Breast epithelium (tissue), 4 donors: ENCODE measurements at places on chromosomes 1 and 21. TPM values are rescaled to one million over a fixed set of nuclear protein-coding genes. Genes with fewer than 3 reads are reported as not detected.

DNA sequence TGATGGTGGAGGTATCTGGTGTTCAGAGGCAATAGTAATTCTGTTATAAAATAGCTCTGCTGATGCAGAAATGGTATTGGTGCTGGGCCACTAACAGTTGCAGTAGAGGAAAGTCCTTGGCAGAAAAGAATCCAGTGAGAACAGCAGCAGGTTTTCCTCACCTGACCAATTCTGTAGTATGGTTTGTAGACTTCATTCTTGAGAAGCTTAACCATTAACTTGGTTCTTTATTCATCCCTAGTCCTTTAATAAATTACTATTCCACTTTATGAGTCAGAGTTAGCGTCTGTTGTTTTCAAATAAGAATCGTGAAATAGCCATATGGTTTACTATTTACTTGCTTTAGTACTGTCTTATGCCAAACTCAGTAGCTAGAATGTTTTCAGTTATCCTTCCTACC is 128.5 kb upstream of the SERTAD4 start:
- H3K4me1 ChIP-seq: no peaks in the 10 kb centered on the region
- no peak overlapping the region for H3K27ac ChIP-seq
- no peak for DNase-seq
- H3K36me3 ChIP-seq: no peaks in the 10 kb centered on the region
- no peak overlapping the region for H3K4me3 ChIP-seq
- no peaks in the 10 kb centered on the region for H3K27me3 ChIP-seq

- H3K36me3 ChIP-seq: peaks cover 9% of the 10 kb centered on the region
- no peaks in the 10 kb centered on the region for H3K4me1 ChIP-seq
- no peaks in the 10 kb centered on the region for H3K27me3 ChIP-seq
- no peak overlapping the region for H3K4me3 ChIP-seq
Measured at GRCh38 chr1:3828391-3828790, 28.6 kb downstream of the CEP104 start.

DNA sequence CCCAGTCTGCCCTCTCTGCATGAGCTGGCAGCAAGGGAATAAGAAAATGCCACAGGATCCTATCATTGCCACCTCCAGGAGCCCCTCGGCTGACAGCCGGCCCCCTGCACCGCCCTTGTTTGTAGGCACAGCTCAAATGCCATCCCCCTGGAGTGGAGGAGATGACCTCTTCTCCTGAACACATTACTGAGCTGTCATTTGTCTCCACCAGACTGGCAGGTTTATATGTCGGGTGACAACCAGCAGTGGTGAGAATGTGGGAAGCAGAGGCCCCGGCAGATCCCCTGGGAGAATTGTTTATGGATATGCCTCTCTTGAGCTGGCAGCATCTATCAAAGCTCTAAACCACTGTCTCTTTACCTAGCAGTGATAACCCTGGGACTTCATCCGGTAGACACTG is 135.4 kb upstream of the FMN2 start:
- no peaks in the 10 kb centered on the region for H3K4me1 ChIP-seq
- DNase-seq: no peak
- H3K36me3 ChIP-seq: no peaks in the 10 kb centered on the region
- H3K27ac ChIP-seq: no peak overlapping the region
- no peaks in the 10 kb centered on the region for H3K27me3 ChIP-seq

DNA sequence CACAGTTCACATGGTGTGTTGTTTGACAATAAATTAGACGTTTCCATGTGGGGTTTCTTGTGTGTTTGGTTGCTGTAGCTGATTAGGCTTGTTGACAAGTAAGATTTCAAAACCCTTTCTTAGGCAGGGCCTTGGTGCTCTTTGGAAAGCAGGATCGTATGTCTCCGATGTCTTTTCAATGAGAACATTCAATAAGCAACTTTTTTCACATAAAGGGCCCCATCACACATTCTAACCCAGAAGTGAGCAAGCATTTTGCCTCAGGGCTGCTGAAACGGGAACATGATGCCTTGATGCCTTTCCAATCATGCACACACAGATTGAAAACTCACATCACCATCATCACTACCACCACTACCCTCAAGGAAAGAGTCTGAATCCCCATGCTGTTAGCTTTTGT is 33.1 kb downstream of the LPAR3 start:
- H3K27ac ChIP-seq: no peak overlapping the region
- no peaks in the 10 kb centered on the region for H3K36me3 ChIP-seq
- H3K4me3 ChIP-seq: no peak overlapping the region
- H3K27me3 ChIP-seq: no peaks in the 10 kb centered on the region

DNA sequence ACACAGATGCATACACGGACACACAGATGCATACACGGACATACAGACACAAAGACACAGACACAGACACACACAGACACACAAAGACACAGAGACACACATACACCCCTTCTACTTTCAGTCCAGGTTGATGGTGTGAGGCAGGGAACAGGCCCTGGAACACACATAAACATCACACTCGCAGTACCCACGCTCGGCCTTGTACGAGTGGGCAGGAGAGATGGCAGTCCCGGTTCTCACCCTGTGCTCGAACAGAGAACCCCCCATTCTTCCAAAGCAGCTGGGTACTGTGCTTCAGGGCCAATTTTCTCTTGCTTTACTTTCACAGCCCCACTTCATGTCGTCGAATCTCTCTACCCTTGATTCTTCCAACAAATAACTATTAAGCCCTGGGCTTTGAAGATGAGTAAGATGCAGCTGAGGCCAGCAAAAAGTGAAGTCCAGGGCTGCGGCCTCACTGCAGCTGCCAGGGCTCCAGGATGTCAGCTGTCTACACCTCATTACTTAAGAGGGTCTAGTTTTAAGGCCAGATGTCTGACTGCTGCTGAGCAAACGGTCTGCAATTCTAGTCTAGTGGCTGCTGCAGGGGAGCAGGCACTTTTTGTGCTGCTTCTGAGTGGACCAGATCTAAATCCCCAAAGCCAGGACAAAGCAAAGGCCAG is 90.1 kb downstream of the PGBD5 start:
- no peak overlapping the region for H3K27ac ChIP-seq
- no peak overlapping the region for H3K4me3 ChIP-seq
- H3K4me1 ChIP-seq: no peaks in the 10 kb centered on the region
- H3K27me3 ChIP-seq: no peaks in the 10 kb centered on the region
- DNase-seq: no peak

DNA sequence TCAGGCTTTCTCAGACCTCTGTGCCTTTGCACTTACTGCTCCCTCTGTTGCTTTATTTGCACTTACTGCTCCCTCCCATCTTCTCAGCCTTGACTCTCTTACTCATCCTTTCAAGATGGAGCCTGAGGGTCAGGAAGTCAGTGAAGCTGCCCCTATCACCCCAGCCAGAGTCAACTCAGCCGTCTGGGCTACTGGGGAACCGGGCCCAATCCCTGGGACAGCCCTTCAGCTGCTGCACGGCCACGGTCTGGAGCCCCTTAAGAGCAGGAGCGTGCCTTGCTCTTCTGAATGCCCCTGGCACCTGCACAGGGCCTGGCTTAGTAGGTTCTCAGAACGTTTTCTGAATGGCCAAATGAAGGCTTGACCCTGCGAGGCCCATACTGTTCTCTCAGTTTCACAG is 244.4 kb downstream of the FOXD2 start:
- H3K4me3 ChIP-seq: no peak overlapping the region
- H3K4me1 ChIP-seq: no peaks in the 10 kb centered on the region
- no peak overlapping the region for H3K27ac ChIP-seq

- no peaks in the 10 kb centered on the region for H3K27me3 ChIP-seq
- DNase-seq: no peak
- H3K4me3 ChIP-seq: no peak overlapping the region
Measured at GRCh38 chr1:94025383-94026340, 95.3 kb downstream of the ABCA4 start.

DNA sequence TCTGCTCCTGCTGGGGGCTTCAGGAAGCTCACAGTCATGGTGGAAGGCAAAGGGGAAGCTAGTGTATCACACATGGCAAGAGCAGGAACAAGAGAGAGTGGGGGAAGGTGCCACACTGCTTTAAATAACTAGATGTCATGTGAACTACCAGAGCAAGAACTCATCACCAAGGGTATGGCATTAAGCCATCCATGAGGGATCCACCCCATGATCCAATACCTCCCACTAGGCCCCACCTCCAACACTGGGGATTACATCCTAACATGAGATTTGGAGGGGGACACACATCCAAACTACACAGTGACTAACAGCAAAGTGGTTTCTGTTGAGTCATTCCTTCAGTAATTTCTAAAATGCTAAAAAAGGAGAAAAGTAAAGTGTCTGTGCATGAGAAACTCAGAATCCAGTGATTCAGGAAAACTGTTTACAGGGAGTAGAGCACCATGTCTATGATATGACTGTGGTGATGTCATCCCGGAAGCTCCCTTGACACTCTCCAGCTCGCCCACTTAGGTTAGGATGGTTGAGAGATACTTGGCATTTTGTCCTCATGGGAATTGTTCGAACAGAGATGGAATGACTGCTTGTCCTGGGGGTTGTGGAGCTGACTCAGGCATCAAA is 50.3 kb downstream of the CHD1L start:
- H3K4me3 ChIP-seq: no peak overlapping the region
- no peaks in the 10 kb centered on the region for H3K27me3 ChIP-seq
- no peak overlapping the region for H3K27ac ChIP-seq
- DNase-seq: no peak

DNA sequence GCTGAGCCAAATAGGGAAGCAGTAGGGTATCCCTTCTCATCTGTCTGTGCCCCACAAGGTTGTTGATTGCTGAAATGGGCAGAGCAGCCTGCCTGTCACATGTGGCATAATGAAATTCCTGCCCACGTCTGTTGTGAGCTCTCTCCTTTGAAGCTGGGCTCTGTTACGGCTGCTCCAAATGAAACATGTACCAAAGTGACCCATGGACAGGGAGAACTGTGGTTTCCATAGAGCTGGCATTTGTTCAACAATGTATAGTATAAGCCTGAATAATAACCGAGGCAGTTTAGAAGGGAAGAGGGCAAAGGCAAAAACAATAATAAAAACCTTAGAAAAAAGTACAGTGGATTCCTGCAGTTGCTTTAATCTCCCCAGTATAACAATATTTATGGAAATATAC is 149.7 kb downstream of the LYPLAL1 start:
- no peak for DNase-seq
- no peaks in the 10 kb centered on the region for H3K4me1 ChIP-seq
- H3K36me3 ChIP-seq: no peaks in the 10 kb centered on the region
- H3K27me3 ChIP-seq: no peaks in the 10 kb centered on the region
- no peak overlapping the region for H3K27ac ChIP-seq

GRCh38 chr21:42599486-42599885 is 53.9 kb upstream of the PDE9A start:
- H3K27me3 ChIP-seq: no peaks in the 10 kb centered on the region
- H3K4me1 ChIP-seq: no peaks in the 10 kb centered on the region
- H3K4me3 ChIP-seq: no peak overlapping the region
- no peak overlapping the region for H3K27ac ChIP-seq
- no peak for DNase-seq

DNA sequence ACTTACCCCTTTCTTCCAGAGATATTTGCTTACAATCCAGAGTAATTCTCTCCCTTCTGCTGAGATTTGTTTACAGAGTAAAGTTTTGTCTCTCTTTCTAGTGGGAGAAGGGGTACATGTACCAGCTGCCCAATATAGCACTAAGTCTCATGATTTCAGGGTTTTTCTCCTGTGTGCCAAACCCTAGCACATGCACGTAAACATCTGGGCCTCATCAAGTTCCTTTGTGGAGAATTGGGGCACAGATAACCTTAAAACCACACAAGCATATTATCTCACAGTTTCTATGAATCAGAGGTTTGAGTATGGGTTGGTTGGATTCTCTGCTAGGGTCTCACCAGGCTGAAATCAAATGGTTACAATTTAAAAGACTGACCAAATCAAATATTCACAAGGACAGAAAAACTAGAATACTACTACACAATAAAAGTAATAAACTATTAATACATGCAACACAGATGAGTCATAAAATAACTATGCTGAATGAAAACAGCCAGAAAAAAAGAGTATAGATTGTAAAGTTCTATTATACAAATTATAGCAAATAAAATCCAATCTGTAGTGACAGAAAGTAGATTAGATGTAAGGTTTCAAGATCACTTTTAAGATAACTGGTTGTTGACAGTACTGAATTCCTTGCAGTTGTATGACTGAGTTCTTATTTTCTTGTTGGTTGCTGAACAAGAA is 347.4 kb upstream of the PTBP2 start:
- no peaks in the 10 kb centered on the region for H3K36me3 ChIP-seq
- H3K4me1 ChIP-seq: no peaks in the 10 kb centered on the region
- no peaks in the 10 kb centered on the region for H3K27me3 ChIP-seq
- H3K27ac ChIP-seq: no peak overlapping the region

GRCh38 chr1:183517401-183517800 is 45.1 kb downstream of the SMG7 start:
- H3K4me1 ChIP-seq: no peaks in the 10 kb centered on the region
- no peak for DNase-seq
- H3K4me3 ChIP-seq: no peak overlapping the region

- H3K27ac ChIP-seq: no peak overlapping the region
- DNase-seq: no peak
- H3K4me1 ChIP-seq: no peaks in the 10 kb centered on the region
- H3K27me3 ChIP-seq: no peaks in the 10 kb centered on the region
- H3K36me3 ChIP-seq: no peaks in the 10 kb centered on the region
Measured at GRCh38 chr1:59605761-59606160, 209.0 kb upstream of the HOOK1 start.

GRCh38 chr21:25371841-25372425 is 235.3 kb downstream of the MRPL39 start:
- H3K36me3 ChIP-seq: no peaks in the 10 kb centered on the region
- H3K4me1 ChIP-seq: no peaks in the 10 kb centered on the region
- no peak overlapping the region for H3K27ac ChIP-seq
- no peaks in the 10 kb centered on the region for H3K27me3 ChIP-seq

DNA sequence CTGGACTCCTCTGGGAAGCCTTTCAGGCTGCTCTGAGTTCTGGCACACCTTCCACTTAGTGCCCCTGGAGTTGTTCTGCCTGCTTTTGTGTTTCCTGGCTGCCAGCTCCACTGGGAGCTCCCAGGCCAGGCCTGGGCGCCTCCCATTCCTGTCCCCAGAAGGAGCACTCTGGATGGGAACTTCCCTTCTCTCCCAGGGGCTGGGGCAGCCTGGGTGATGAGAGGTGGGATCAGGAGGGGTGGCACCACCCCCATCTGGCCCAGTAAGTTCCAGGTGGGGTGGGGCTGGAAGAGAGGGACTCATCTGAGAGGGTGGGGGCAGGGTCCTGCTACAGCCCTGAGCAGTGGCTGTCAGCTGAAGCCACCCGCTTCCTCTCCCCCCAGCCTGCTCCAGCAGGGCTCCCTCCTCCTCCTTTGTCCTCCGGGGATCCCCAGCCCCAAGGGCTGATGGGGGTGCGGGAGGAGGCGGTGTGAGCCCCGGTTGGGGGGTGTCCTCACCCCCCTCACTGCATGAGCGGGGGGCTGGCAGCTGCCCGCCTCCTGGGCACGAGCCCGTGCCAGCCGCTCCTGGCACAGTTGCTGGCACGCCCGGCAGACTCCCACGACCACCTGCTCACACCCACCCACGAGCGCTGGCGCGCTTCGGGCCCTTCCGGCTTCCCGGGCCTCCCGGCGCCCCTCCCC is 4.7 kb downstream of the FOXO6 start:
- H3K4me3 ChIP-seq: peak overlapping the region; percentile 32
- H3K27ac ChIP-seq: peak overlapping the region; percentile 92
- H3K36me3 ChIP-seq: no peaks in the 10 kb centered on the region
- DNase-seq: peak; percentile 62
- peaks cover 7% of the 10 kb centered on the region for H3K4me1 ChIP-seq

Gene MFAP2
- 10.8 TPM for total RNA-seq

Gene ZNF124
- 54.2 TPM for total RNA-seq

Gene ELAVL4
- not detected for total RNA-seq

Gene TMEM82
- not detected for total RNA-seq

Gene BRDT
- total RNA-seq: not detected

Gene CD101
- total RNA-seq: 0.32 TPM

Gene TMEM125
- total RNA-seq: 19.3 TPM

Gene AMY1C
- total RNA-seq: not detected

Gene LIPI
- total RNA-seq: not detected

Gene TEX38
- total RNA-seq: not detected

Gene NFASC
- 19.5 TPM for total RNA-seq

Gene RGS8
- total RNA-seq: not detected
